ENCODE measurements at places on chromosomes 7 and 10.

- DNase-seq, result no peak
Observed at GRCh38 chr7:17038160-17038782, 156.5 kb upstream of the AGR3 start.

GRCh38 chr7:85172530-85172941 is 14.3 kb downstream of the SEMA3D start:
- peak; percentile 31 for DNase-seq

- peak; percentile 44 for DNase-seq
Observed at GRCh38 chr10:104122225-104123107, 495 bp downstream of the SFR1 start.

GRCh38 chr10:26821699-26822570 is 38.8 kb downstream of the ABI1 start:
- no peak for DNase-seq

DNA sequence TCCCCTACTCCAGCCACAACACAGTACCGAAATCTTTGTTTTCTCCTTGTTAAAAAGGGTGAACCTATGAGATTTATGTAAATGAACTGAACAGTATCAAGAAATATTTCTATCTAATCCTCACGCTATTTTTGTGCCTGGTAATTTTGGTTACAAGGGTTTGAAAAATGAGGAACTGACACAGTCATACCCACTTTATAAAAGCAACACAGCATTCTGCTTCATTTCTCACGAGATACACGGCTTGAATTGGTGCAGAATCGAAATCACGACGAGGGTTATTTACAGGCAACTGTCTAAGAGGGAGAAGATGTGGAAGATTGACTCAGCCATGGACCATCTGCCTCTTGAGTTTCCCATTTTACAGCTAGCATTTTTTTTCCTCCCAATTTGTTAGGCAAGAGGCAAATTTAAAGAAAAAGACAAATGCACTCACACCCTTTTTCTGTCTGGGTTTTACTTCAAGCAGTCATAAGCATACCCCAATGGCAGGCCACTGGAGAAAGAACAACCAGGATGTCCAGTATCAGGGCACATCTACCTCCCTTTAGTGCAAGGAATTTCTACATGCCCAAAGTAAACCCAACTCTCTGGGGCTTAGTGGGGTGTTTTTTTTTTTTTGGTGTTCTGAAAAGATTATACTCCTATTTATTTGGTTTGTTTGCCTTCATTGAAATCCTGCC is 108.1 kb downstream of the ITGB8 start:
- peak; percentile 41 for DNase-seq

DNA sequence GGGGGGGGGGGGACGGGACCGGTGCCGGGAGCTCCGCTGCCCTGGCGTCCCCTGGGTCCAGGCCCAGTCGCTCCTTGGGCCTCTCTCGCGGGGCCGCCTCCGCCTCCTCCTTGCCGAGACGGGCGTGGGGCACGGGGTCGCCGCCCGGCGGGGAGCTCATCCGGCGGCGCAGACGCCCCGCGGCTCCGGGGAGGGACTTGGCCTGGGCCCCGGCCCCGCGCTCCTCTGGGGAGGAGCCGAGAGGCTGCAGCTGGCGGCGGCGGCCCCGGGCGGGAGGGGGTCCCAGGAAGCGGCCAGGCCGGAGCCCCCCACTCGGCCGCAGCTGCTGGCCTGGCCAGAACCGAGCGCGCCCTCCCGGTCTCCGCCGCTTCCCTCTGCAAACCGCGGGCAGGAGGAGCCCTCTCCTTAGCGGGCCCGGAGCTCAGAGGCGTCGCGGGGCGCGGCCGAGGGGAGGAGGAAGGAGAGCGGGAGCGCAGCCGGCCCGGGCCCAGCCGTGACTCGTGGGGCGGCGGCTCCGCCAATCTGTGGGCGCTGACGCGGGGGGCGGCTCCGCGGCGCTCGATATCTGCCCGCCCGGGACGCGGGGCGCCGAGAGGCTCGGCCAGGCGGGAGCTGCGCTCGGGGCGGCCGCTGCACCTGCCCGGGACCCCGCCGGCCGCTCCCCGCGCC is at the start of gene FAM20C:
Gene FAM20C, plus strand, starts transcription at position 591 of the 669 bp plus-strand sequence. CDS start 629 bp downstream, outside the sequence.
- DNase-seq, result peak; percentile 91

GRCh38 chr10:33244354-33244967 is 90.0 kb downstream of the NRP1 start:
- no peak for DNase-seq

- peak; percentile 35 for DNase-seq
Observed at GRCh38 chr7:50069613-50070012, 23.4 kb downstream of the ZPBP start.

DNA sequence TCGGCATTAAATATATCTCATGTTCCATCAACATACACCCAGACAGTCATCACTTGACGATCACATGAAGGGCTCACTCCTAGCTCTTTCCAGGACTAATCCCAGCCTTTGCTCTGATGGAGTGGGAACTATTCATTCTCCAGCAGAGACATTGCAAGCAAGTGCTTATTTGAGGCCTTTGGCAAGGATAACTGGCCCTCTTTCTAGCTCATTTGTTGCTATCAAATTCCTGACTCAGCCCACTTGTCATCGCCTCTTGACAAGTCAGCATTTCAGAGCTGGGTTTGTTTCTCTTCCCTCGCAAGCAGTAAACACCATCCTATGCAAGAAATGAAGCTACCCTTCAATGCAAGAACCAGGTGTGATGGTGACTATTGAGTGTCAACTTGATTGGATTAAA is 1165.7 kb upstream of the AUTS2 start:
- no peak for DNase-seq

- no peak for DNase-seq
Observed at GRCh38 chr10:33088990-33089389, 131.0 kb upstream of the ITGB1 start.

DNA sequence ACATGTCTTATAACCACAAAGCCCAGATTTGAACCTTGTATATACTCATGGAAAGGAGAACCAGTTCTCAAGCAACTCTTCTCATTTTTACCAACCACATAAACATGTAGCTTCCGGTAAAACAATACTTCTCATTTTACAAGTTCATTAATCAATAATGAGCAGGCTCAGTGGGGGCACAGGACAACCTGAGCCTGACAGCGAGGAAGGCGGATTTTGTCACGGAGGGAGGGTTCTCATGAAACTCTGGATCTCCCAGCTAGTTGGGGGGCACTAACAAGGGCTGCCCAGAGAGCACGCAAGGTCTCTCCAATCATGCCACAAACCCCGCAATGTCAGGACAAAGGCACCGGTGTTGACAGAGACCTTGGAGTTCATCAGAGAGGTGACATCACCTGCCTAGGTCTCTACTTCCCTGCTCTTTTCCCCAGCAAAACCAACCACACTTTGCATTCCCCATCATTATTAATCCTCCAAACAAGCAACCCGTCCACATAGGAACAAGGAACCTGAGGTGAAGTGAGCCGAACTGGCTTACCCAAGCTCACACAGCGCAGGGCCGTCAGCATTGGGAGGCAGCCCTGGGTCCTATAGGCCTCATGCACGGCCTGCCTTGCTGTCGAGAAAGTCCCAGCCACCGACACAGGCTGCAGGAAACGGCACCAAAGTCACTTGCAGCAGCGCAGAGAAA is 192.1 kb upstream of the KLF14 start:
- DNase-seq, result no peak

DNA sequence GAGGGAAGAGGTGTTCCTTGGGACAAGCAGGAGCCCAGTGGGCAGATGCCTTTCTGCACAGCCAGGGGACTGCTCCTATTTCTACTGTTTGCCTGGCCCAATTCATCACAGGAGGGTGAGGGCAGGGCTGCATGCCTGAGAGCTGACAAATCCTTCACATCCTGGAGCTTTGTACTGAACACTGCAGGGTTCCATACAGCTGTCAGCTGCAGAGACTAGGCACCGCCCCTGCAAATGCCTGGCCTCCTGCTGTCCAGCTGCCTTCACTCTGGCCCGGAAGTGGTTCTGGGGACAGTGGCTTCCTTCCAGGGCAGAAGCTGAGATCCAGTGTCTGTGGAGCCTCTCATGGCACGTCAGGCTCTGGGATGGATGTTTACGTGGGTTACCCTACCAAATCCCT is 470.7 kb downstream of the DNAJB6 start:
- no peak for DNase-seq

DNA sequence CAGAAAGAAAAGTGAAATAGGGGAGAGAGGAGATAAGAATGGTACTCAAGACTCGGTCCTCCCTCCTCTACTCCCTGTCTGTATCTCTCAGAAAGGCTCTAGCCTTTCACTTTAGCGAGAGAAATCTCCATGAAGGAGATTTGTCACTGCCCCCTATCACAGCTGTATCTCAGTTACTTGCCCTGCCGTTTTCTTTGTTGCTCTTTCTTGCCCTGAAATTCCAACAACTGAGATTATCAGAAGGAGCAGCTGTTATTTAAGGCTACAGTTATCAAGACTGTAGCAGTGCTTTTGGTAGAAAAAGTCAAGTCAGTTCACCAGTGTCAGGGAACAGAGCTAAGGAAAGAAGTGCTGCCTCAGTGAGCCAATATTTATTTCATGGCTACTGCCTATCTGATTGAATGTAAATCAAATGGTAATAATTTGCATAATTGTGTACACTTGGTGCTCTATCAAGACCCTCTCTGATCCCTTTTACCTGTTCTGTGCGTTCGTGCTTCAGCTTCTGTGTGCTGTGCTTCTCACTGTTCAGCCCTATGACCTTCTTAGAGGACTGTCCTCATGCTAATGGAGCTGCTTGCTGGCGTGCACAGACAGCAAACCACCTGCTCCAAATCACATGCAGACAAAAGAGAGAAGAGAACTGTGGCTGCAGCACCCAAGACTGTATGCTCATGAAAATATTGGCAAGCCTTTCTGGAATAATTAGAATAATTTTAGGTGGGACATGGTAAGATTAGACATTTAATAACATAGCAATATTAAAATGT is 180.2 kb upstream of the FAM3C start:
- DNase-seq, result no peak

GRCh38 chr10:31994926-31995325 is 61.3 kb downstream of the KIF5B start:
- no peak for DNase-seq

DNA sequence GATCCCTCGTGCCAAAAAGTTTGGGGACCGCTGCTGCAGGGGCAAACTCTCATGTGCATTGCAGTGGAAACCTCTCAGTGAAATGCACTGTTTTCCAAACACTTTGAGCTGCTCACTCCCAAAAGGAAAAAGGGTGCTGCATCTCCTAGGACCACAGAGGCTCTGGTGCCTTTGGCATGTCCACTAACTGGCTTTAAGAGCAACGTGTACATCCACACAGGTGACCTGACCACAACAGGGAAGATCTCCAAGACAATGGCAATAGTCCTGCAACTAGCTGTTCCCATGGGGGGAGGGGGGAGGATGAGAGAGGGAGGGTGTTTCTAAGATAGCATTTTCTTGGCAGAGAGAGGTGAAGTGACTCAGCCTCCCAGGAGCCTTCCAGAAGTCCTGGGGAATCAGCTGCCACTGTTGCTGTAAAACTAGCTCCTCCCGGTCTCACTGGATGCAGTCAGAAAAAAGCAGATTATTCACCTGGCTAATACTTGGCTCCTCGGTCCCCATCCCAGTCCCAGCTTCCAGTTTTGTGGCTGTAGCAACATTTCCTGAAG is 181.7 kb downstream of the HECW1 start:
- no peak for DNase-seq

DNA sequence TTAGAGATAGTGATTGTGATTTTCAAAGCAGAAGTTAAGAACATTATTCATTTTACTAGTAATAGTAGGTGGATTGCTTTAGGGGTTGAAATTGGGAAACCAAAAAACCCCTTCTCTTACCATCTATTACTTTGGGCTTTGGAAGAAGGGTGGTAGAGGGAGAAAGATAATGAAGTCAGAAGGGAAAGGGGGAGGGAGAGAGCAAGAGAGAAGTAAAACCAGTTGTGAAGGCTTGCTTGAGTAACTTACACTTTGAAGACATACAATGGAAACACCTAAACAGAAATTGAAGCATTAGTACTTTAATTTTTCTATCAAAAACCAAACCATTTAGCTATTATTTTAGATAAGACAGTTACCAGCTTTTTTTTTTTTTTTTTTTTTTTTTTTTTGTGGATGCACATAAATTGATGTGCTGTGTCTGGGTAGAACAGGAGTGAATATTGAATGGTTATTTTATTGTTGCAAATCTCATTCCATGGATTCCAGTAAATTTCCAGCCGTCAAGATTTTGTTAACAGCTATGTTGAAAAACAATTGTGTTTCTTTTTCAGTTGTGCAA is 5.5 kb downstream of the PRKAR2B start:
- no peak for DNase-seq
